ENCODE measurements at places on chromosomes 12 and 14. TPM values are rescaled to one million over a fixed set of nuclear protein-coding genes. Genes with fewer than 3 reads are reported as not detected.
A peak's percentile ranks its signal among the peaks of the same experiment; 100 is the strongest.

- DNase-seq: peak; percentile 51
Observed at GRCh38 chr14:52131640-52132320, 62.9 kb upstream of the NID2 start.

GRCh38 chr14:90499121-90499520, 102.3 kb downstream of the CALM1 start:
- no peak for DNase-seq

DNA sequence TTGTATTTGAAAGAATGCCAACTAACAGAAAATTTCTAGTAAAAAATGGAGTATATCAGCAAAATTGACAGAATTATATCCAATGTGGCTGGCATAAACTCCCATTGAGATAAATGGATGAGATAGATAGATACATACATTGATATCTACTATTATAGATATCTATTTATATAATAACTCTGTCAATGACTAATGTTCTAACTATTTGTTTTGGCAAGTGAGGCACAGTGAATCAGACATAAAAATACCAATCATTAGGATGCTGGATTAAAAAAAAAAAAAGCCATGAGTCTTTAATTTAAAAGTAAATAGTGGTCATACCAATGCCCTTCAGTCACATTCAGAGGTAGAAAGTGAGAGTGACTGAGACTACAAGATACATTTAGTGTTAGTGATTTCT, 33.7 kb upstream of the GLIPR1 start:
- no peak for DNase-seq

The CLEC1A gene
- not detected for total RNA-seq

The SOS2 gene
- total RNA-seq: 35.7 TPM

GRCh38 chr14:49173765-49174373, 412.3 kb downstream of the RPS29 start:
- DNase-seq: peak; percentile 58

GRCh38 chr12:3200032-3200617, 122.9 kb downstream of the TSPAN9 start:
- DNase-seq: peak; percentile 74

The OR4E1 gene
- not detected for total RNA-seq

- no peak for DNase-seq
Observed at GRCh38 chr14:36952689-36953088, 219.7 kb downstream of the SLC25A21 start.

DNA sequence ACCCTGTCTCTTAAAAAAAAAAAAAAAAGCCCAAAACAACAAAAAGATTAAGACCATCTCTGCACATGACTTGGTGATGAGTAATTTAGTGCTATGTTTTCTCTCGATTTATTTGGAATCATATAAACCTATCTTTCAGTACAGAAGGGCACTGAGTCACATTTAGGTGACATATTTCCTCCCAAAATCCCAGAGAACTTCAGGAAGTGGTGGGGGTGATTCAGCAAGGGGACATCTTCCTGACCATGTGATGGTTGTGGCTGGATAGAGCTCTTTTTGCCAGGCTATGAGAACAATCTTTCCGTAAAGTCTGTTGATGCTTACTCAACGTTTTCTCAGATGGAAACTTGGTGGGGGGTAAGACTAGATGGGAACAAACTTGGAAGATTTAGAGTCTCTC, 50.0 kb downstream of the PPFIBP1 start:
- DNase-seq: no peak

The NINJ2 gene
- total RNA-seq: 3.0 TPM

The CGRRF1 gene
- 19.3 TPM for total RNA-seq

DNA sequence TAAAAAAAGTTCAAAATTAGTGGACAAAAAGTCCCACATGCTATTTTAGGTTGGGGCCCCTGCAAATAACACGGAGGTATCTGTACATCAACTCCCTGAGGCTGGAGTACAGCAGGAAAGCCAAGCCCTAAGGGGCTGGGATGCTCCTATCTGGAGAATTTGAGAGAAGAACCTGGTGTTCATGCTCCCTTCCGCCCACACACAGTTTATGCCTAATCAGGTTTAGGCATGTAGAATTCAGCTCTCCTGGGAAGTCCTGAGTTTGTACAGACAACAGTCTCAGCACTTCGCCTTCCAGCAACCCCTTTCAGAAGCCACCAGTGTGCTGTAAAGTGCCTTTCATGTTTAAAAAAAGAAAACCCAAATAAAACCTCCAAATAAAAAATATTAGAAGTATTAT, 237.3 kb upstream of the GRIP1 start:
- DNase-seq: no peak

The SERPINA3 gene
- total RNA-seq: 8.0 TPM

- DNase-seq: no peak
Observed at GRCh38 chr12:124030510-124030909, 57.5 kb downstream of the ZNF664 start.

The SERPINA5 gene
- total RNA-seq: 37.7 TPM

The GYS2 gene
- not detected for total RNA-seq

DNA sequence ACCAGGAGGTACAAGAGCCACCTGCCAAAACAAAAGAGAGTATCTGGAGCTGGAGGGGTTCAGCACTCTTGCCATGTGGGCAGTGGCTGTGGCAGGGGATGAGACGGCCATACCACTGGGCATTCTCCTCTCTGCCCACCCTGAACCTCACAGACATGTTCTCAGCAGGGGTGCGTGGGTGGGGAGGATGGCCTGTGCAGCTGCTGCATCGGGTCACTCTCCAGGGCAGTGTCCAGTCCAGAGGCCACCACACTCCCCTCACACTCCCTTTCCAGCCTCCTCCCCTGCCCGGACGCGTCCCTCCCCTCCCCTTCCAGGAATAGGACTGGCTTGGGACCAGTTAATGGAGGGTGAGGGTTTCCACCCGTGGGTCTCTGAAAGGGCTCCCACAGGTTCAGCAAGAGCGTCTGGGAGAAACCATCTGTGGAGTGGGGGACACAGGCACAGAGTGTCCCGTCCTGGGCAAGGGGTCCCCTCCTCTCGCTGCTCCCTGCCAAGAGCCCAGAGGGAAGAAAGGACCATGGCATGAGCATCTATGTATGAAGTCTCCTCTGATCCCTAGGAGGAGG, 501 bp downstream of the C1R start:
- DNase-seq: no peak

GRCh38 chr12:57330992-57331391, 80.0 kb upstream of the STAC3 start:
- no peak for DNase-seq

The DPPA3 gene
- total RNA-seq: not detected

The CCND2 gene
- 463 TPM for total RNA-seq

The CLEC9A gene
- total RNA-seq: not detected

The ITGA7 gene
- 23.6 TPM for total RNA-seq

- no peak for DNase-seq
Observed at GRCh38 chr12:132837693-132838409, 9.2 kb upstream of the GOLGA3 start.

The OR4E2 gene
- not detected for total RNA-seq

DNA sequence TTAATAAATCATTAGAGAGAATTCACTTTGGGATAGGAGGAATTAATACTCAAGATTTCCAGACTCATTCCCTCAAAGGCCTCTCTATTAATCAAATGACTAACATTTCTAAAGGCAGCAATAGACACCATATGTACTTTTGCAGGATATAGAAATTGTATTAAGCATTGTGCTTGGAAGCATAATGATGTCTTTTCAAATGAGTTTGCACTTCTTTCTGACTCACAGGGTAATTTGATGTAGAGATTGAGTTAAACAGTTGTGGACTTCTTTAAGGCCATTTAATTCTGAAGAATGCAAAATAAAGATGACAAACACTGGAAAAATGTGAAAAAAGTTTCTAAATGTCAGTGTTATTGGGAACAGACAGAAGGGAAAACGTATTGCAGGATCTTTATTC, 63.4 kb upstream of the CSRP2 start:
- DNase-seq: no peak

The PLEKHD1 gene
- 2.0 TPM for total RNA-seq

- no peak for DNase-seq
Observed at GRCh38 chr12:62021808-62022207, 238.4 kb upstream of the USP15 start.

DNA sequence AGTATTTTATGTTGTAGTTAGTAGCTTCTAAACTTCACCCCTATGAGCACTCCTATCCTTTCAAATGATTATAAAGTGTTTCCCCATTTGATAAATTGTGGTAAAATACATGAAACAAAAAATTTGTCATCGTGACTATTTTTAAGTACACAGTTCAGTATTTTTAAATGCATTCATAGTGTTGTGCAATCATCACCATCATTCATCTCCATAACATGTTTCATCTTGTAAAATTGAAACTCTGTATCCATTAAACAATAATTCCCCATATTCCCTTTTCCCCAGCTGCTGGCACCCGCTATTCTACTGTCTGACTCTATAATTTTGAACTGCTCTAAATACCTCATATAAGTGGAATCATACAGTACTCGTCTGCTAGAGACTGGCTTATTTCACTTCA, 52.5 kb downstream of the ATP23 start:
- no peak for DNase-seq

DNA sequence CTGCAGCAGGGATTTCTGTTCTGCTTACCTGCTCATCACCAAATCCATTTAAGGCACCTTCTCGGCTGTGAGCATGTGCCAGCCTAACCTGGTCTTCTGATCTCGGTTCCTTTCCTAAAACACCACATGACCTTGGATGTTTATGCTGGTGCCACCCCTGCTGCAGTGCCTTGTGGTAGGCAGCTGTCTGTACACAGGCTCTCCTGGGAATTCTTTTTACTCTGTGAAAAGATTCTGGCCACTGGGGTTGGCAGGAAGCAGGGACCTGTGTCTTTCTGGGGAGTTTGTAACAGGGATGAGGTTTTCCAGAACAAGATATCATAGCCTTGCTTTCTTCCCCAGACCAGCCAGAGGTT, 10.4 kb upstream of the PLEKHG3 start:
- DNase-seq: no peak

- no peak for DNase-seq
Observed at GRCh38 chr12:57694459-57695019, 607 bp downstream of the OS9 start.

DNA sequence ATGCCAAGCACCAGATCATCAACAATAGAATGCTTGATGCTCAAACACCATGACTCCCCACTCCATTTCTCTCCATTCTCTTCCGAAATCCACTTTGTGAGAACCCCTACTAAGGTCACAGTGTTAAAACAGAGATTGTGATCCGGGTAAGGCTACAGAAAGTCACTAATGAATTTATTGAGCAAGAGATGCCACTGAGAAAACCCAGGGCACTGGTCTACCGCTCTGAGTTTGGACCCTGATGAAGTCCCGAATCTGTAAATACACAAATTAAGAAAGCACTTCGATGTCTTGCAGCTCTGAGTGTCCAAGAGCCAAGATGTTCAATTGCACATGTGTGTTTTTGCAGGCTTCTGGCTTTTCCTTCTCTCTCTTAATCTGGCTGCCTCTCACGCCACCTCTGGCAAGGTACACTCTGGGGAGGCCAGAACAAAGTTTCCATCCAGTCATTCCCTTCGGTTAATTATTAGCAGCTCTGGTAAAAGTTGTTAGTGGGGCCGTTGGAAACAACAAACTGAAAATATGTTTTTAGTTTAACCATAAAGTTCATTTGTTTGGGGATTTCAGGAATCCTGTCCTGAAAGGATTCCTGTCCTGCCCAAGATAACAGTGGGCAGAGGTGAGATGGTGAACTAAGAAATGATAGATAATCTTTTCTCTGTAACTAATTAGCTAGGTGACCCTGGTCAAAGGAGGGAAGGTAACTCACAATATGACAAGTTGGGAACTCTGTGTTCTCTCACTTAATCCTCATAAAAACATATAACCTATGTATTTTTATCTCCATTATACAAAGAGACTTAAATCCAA, 75.4 kb downstream of the BTG1 start:
- DNase-seq: no peak

GRCh38 chr14:101776344-101776743, 14.8 kb downstream of the PPP2R5C start:
- no peak for DNase-seq

The NRXN3 gene
- 22.1 TPM for total RNA-seq

GRCh38 chr12:12070674-12071656, at the start of gene BCL2L14:
Gene BCL2L14 (plus strand): TSS chr12:12070939. CDS start chr12:12079306, 8,367 bp downstream.
- DNase-seq: no peak

DNA sequence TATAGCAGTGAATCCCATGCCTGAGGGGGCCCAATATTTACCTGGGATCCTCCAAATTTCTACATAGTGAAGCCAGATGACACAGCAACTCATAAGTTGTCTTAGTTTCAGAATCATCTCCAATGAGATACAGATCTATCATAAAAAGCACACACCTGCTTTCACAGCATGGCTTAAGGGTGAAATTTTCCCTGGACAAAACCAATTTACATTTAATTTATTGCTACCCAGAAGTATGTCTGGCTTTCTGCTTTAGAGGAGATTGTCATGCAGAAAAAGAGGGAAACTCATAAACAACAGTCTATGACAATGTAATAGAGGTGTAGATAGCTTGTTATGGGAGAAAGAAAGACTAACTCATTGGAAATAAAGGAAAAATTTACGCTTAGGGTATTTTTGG, 113.0 kb downstream of the MGAT4C start:
- no peak for DNase-seq

The LMNTD1 gene
- total RNA-seq: not detected

DNA sequence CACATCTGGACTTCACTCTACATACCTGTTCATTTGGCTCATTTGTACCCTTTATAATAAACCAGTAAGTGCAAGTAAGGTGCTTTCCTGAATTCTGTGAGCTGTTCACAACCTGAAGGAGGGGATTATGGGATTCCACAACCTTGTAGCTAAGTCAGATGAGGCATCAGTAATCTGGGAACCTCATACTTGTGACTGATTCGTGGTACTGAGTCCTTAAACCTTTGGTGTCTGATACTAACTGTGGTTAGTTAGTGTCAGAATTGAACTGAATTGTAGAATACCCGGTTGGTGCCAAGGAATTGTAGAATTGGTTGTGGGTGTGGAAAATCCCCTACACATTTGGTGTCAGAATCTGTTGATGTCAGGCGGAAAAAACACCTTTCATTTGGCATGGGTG, 83.4 kb downstream of the TMX1 start:
- no peak for DNase-seq

- no peak for DNase-seq
Observed at GRCh38 chr14:56715938-56716337, 94.3 kb downstream of the OTX2 start.

The NELL2 gene
- total RNA-seq: 6.1 TPM

The AGAP2 gene
- total RNA-seq: 0.29 TPM

DNA sequence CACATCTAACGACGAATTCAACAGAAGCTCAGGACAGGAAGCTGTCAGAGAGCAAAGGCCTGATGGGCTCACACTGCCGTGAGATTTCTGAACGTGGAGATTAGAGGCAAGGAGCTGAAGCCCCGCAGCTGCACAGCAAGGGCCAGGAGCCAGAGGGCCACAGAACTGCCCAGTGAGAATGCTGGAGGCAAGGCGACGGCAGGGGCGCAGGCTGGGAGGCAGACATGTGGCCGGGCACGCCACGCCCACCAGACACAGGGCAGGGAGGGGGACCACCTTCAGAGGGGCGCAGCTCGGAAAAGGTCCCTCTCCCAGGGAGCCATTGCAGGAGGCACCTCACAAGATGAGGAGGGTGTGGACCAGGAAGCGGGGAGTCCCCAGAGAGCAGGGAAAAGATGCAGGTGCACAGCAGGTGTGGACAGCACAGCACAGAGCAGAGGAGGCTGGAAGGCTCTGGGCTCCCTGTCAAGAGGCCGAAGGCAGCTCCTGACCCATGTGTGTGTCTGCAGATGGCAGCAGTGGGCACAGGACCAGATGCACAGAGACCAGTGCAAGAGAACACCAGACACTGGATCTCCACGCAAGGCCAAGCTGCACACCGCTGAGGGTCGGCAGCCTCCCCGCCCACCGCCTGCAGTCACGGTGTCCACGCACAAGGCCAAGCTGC, 23.0 kb downstream of the BTBD6 start:
- no peak for DNase-seq

- DNase-seq: no peak
Observed at GRCh38 chr14:85088192-85088591, 441.8 kb upstream of the FLRT2 start.
